Anterior cingulate cortex (tissue), 58 donors: ENCODE measurements at places on chromosomes 16 and 17.

DNA sequence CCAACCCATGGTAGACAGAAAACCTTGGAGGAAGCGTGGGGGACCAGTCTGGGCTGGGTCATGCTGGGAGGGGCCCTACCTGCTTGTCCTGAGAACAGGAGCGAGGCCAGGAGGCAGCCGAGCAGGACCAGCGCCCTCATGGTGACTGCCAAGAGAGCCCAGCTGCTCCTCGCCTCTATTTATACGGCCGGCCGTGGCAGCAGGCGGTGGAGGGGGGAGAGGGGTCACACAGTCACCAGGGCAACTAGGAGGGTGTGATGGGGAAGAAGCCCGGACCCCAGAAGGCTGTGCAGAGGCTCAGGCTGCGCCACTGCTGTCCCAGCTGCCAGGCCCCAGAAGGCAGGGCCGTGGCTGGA lies at the start of gene SRL:
Gene SRL (minus strand): TSS at position 153 of the 356 bp plus-strand sequence. CDS start 13 bp downstream, at position 140.
- no peak for DNase-seq

GRCh38 chr17:6474906-6475305 lies 30.7 kb downstream of the PIMREG start:
- DNase-seq, result no peak

DNA sequence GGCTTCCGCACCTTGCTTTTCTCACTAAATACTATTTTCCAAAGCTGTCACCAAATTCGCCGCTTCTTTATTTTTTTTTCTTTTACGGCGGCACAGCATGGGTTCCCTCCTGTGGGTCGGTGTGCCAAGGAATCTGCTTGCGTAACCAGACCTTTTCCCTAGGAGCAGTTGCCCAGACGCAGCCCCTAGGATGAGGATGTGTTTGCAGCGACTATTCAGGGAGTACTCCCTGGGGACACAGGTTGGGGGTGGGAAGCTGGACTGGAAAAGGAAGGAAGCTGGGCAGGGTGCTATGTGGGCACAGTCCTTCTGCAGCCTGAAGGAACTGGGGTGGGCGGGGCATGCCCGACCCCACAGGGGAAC lies 49.0 kb upstream of the ZCCHC14 start:
- no peak for DNase-seq

GRCh38 chr17:43628089-43628650 lies 33.6 kb downstream of the MEOX1 start:
- DNase-seq, result no peak

- no peak for DNase-seq
Observed at GRCh38 chr17:16328997-16329396, 24.3 kb downstream of the CENPV start.

DNA sequence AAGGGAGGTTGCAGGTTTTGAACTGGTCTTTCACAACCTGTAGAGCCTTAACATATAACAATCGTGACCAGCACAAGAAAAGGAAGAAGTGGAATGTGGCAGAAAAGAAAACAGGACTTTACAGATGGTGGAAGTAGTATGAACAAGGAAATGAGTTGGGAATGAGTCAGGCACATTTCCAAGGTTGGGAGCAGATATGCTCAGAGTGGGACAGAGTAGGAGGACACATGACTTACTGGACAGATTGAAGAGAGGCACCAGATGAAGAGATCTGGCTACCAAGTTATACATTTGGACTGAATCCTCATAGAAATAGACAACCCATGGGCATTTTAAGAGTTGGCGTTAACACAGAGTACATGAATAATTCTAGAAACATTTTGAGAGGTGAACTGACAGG lies 95.3 kb downstream of the ZNF18 start:
- DNase-seq, result no peak

DNA sequence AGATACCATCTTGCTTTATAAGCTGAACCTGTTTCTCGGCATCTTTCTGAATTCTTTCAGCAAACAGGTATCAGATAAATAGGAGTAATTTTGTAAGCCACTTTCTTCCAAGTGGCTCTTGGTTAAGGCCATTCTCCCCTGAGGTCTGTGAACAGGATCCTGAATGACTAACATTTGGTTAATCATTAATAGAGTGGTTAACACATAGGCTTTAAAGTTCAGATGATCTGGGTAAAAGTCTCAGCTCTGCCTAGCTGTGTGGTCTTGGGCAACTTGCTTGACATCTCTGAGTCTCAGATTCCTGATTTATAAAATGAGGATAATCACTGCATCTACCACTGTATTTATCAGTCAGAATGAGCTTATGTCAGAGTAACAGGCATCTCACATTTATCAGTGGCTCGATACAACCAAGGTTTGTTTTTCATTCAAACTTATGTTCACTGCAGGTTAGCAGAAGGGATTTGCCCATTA lies 44.4 kb upstream of the ANKFN1 start:
- DNase-seq, result no peak

DNA sequence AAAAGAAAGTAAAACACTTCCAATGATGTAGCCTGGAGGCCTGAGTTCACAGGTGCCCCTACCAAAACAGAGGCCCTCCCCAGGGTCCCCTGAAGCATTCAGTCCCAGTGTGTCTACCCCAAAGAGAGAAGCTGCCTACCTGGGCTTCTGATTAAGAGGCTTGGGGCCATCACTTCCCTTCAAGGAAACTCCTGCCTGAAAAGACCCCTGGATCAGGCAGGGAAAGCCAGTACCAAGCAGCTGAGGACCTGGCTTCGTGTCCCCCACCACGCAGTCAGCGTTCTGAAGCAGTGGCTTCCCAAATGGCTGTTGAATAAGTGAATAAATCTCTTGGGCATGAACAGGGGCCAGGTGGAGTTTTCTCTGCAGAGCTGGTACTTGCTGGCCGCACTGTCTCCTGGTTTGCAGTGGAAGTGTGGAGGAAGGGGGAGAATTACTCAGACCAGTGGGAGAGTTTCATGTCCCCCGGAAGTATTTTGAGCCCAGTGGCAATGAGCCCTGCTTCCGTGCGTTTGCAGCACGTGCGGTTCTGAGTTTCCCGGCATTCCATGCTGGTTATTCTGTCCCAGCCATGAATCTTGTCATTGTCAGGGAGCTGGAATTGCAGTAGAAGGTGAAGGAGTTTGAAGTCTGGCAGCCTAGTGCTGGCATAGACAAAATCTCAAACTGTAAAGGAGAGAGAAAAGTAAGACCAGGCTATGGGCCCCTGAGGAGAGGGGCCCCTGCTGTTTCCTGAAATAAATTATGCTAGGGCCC lies 27.0 kb downstream of the RMI2 start:
- no peak for DNase-seq

DNA sequence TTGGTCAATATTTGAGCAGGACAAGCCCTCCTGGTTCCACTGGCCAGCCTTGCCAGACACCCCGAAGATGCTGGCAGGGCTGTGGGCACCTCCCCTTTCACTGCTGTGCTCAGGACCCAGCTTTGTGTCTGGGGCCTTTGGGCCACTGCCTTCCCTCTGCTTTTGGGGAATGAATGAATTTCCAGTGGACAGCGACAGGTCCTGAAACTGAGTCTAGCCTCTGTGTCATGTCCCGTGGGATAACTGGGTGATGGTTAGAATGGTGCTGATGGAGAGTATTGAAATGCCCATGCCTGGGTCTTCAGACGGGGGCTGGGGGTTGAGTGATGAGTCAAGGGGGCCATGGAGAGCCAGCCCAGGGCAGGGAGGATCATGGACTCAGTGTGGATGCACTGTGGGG lies 135.8 kb downstream of the FOXL1 start:
- no peak for DNase-seq

DNA sequence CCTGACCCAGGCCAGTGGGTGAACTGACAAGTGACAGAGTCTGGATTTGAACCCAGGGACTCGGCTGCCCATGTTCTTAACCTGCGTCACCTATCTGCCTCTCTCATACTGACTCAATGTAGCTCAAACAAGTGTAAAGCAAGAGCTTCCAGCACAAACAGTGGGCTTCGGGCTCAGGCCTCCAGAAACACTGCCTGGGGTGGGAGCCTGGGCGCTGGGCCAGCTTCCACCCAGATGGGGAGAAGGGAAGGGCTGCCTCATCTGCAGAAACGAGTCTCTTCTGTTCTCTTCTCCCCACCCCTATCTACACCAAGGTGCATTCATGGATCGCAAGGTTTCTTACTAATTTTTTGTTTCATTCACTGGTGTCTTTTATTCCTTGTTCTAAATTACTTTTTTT lies 1.3 kb downstream of the CDRT4 start:
- DNase-seq, result no peak

DNA sequence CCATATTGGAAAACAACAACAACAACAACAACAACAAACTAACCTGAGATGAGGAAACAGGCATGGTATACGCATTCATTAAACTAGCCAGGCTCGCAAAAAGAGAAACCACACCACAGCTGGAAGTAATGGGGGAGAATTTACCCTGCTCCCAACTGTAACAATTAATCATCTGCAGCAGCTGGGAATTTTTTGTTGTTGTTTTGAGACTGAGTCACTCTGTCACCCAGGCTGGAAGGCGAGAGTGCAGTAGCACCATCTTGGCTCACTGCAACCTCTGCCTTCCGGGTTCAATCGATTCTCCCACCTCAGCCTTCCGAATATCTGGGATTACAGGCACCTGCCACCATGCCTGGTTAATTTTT lies 16.3 kb downstream of the PRPSAP1 start:
- no peak for DNase-seq

DNA sequence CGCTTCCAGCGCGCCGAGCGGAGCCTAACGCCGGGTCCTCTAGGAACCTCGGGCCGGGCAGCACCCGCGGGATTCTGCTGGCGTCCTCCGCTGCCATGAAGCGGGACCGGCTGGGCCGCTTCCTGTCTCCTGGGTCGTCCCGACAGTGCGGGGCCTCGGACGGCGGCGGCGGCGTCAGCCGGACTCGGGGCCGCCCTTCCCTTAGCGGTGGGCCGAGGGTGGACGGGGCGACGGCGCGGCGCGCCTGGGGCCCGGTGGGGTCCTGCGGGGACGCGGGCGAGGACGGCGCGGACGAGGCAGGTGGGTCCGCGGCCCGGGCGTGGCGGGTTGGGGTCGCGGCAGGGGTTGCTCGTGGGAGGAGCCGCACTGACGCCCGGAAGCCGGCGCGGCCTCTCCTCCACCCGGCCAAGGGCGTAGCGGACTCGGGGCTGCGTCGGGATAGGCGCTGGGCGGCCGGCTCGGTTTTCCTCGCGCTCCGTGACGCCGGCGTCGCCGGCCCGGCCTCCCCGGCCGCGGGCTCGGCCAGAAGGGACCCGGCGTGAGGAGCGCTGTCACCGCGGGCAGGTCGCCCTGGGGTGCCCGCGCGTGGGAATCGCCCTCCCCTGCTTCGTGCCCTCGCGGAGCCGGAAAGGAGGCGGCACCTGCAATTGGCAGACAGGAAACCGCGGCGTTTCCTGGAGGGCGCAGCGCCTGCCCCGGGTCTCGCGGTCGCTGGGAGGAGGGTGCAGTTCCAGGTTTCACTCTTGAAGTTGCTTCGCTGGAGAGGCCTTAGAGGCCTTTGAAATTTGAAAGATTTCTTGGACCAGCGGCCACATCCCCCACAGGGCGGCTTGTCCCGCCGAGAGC lies 432 bp downstream of the ZNF276 start:
- peak; percentile 34 for DNase-seq

GRCh38 chr17:34379868-34380267 lies 16.8 kb upstream of the CCL1 start:
- no peak for DNase-seq

DNA sequence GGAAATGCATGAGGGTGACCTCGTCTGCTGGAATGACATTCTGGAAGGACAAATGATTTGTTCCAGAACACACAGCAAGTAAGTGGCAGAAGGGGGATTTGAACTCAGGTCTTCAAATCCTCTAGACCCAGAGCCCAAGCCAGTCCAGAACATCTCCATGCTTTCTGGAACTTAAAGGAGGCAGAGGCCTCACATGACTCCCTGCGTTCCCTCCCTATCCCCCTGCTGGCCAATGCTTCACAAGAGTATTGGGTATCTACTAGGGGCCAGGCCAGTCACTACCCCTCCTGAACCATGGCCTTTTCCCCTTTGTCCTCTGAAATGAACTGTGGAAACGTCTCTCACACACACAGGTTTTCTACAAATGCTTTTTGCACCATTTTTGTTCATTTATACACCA lies 7.6 kb upstream of the BEAN1 start:
- no peak for DNase-seq

GRCh38 chr16:85608515-85608885 lies 4.6 kb upstream of the GSE1 start:
- DNase-seq, result no peak

- no peak for DNase-seq
Observed at GRCh38 chr17:48456589-48456988, 26.6 kb upstream of the SKAP1 start.

GRCh38 chr16:28553776-28554633 lies at the start of gene SGF29:
SGF29 (plus strand) TSS chr16:28553920; CDS start chr16:28581070, 27,150 bp downstream.
- peak; percentile 91 for DNase-seq

- DNase-seq, result no peak
Observed at GRCh38 chr17:58593123-58593522, 78.7 kb upstream of the MTMR4 start.

GRCh38 chr17:8893059-8893458 lies 25.6 kb upstream of the PIK3R6 start:
- no peak for DNase-seq

- no peak for DNase-seq
Observed at GRCh38 chr17:62008294-62008693, 56.8 kb downstream of the MED13 start.

- DNase-seq, result no peak
Observed at GRCh38 chr16:84786605-84787262, 33.1 kb upstream of the CRISPLD2 start.

DNA sequence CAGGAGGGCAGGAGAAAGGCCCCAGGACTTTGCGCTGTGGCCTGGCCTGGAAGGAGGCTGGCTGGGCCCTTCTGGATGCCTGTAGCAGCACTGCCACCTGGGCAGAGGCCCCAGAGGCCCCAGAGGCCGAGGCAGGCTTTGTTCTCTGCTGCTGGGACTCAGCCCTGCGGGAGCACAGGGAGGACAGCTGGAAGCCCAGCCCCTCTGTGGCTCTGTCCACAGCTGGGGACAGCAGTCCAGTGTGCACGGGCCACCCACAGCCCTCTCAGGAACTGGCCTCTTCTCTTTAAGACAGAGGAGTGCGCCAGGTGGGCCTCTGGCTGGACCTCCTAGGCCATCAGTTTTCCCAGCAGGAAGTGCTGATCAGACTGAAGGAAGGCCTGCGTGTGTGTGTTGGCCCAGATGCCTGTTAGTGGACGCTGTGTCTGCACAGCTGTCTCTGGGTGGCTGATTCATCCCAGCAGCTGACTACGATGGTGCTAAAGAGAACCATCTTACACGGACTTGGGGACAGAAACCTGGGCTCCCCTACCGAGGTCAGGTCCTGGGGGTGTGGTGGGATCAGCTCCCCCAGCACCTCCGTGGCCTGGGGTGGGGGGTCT lies 26.9 kb upstream of the ZNF750 start:
- no peak for DNase-seq

- DNase-seq, result no peak
Observed at GRCh38 chr16:64282181-64282580, 839.7 kb downstream of the CDH11 start.

GRCh38 chr17:8421571-8421970 lies 14.1 kb upstream of the NDEL1 start:
- no peak for DNase-seq

- DNase-seq, result no peak
Observed at GRCh38 chr17:76797241-76797840, 59.4 kb downstream of the MFSD11 start.
